ENCODE measurements at places on chromosomes 16 and 17.

DNA sequence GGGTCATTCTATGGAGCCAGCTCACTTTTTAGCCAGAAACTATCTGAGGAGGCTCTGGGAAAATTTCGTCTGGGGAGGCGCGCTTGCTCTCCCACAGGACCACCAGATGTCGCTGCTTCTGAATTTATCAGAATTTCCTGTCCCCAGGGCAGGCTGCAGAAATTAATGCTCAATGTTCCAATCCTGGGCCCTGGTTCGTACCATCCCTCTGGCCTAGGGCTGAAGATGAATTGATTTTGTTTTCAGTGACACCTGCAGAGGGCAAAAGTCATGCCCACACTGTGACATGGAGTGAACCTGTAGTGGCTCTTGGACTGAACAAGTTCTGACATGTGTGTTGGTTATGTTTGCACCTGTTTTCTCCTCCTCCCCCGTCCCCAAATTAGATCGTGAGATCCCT lies 482.6 kb downstream of the NPIPA7 start:
- peak; percentile 56 for DNase-seq

DNA sequence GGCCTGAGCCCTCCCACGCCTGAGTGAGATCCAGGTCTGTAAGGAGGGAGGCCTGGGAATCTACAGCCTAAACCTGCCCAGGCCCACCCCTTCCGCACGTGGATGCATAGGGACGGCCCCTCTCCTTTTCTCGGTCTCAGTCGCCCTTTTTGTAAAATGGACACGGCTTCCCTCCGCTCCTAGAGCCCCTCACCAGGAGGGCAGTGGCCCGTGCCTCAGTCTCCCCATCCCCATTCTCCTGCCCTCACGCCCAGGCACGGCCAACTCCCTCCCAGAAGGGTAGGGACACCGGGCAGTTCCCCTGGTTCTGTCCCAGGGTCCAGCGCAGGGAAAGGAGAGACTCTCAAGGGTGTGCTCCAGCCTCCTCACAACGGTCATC lies 48.1 kb downstream of the WNT3 start:
- DNase-seq: no peak

DNA sequence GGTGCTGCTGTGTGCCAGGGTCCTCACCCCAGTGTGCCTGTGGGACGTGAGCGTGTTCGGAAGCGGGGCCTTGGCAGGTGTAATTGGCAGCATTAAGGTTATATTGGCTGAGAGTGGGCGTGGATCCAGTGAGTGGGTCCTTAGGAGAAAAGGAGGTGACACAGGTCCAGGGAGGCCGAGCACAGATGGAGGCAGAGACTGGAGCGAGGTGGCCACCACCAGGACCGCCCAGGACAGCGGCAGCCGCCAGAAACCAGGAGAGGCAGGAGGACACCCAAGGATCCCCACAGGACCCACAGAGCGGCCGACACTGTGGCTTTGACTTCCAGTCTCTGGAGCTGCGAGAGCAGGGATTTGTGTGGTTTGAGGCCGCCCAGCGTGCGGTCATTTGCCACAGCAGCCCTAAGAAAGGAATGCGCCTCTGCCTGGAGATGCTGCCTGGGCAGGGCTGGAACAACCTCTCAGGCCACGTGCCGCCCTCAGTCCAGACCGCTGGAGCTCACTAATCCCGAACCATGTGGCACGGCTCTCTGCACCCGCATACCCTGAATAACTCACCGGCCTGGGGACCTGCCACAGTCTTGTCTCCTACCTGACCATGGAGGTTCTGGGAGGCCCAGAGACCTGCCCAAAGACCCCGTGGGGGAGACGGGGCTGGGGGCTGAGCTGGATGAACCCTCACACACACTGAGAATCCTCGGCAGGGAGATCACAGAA lies 45.4 kb downstream of the SOX8 start:
- no peak for DNase-seq

GRCh38 chr17:49989518-49989880 lies 5.5 kb downstream of the DLX3 start:
- DNase-seq: no peak

All from activated CD4-positive, alpha-beta T cell treated with anti-CD3 and anti-CD28 coated beads for 4 hours (primary cell).